ENCODE measurements at places on chromosomes 6 and 20.

DNA sequence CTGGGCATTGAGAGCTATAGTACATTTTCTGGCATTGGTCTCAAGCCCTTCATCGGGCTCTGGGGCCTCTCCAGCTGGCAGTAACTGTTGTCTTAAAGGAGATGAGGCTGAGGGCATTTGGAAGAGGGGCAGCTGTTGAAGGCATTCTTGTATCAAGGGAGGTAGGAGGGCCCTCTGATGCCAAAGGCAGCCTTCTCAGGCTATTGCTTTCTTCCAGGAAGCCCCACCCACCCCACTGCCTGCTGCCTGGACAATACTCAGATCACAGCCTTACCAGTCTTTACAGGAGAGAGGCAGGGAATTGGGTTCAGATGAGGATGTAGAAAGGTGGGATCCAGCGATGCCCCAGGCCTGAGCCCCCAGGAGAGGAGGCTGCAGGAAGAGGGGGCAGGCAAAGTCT, 46.0 kb downstream of the CPXM1 start:
- no peak for DNase-seq

DNA sequence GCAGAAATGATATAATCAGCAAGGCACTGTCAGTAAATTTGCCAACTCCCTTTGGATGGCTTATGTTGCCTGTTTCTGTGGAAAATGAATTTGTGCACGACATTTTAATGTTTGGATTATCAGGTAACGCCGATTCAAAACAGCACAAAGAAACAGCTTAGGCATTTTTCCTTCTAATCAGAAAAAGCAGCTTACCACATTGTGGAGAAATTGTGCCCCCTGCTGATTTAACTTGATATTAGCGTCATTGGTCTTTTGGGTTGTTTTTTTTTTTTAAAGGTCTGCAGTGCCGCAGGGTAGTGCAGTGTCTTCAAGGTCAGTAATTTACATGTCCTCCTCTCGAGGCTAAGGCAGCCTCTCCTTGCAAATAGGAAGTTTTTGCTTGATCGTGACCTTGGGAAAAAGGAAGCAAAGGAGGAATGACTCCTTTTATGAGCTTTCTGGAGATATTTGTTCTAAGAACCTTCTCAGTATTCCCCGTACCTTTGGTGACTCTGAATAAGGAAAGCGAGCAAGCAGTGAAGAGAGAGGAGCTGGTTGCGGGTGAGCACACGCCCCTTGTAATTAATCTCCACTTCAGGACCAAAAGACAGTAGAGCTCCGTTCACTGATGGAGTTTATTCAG, 79.1 kb downstream of the ELOVL4 start:
- DNase-seq, result peak; percentile 35

DNA sequence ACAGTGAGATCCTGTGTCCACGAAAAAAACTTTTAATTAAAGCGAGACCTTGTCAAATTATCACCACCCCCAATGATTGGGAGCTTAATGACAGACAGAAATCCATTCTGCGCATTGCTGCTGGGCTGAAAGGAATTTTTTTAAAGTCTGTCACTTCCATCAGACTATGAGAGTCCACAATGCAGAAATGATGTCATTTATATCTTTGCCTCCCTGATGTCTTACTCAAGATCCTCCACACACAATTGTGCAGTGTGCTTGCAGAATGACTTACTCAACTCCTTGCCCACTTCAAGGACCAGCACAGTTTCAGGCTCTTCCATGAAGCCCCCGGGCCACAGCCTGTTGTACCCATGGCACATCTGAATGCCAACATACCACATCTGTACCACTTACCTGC, 41.0 kb downstream of the GPLD1 start:
- no peak for DNase-seq

- peak; percentile 38 for DNase-seq
Measured at GRCh38 chr6:29651413-29652197, 5.3 kb upstream of the MOG start.

DNA sequence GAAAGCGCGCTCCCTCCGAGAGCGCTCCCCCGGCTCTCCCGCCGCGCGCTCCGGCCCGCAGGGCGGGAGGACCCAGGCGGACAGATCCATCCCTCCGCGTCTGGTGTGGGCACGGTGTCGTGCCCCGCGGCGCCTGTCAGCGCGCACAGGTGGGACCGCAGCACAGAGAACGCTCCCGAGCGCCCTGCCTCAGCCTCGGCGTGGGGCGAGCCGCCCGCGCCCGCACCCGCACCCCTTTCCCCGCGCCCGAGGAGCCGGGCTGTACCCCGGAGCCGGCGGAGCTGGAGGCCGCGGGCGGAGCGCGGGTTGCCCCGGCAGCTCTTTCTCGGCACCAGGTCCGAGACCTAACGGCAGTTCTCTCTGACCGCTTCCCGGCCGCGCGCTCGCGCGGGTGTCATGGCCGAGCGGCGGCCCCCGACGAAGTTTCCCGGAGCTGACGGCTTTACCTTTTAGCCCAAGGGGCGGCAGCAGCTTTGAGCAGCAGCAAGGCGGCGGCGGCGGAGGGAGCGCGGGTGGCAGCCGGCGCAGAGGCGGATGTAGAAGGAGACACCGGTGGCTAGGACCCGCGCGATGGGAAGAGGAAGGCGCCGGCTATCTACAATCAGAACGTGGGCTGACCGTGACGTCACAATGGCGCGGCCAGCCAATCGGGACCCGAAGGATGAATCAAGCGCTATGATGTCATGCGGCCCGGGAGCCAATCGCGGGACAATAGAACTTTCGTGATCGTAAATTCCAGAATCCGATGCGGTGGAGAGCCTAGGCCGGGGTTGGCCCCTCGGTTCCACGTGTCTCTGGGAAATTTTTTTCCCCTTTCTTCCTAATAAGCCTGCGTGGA, at the start of gene ELOVL5:
ELOVL5 (minus strand) TSS at position 580 of the 838 bp plus-strand sequence. CDS start 53,251 bp downstream, outside the sequence.
- peak; percentile 93 for DNase-seq
